ENCODE measurements at places on chromosomes 6 and 20. TPM values are rescaled to one million over a fixed set of nuclear protein-coding genes. Genes with fewer than 3 reads are reported as not detected.

DNA sequence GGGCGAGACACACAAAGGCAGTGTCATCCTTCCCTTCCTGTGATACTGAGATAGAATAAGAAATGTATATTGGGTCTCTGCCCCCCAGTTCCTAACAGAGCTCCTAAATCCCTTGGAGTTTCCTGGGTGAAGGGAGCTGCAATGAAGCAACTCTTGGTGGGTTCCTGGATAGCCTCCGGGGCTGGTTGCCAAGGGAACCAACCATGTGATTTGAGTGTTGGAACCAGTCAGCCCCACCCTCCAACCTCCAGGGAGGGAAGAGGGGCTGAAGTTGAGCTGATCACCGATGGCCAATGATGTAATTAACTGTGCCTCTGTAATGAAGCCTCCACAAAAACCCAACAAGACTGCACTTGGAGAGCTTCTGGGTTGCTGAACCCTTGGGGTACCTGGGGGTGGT lies 116.6 kb downstream of the SLC22A3 start:
- no peak for DNase-seq

DNA sequence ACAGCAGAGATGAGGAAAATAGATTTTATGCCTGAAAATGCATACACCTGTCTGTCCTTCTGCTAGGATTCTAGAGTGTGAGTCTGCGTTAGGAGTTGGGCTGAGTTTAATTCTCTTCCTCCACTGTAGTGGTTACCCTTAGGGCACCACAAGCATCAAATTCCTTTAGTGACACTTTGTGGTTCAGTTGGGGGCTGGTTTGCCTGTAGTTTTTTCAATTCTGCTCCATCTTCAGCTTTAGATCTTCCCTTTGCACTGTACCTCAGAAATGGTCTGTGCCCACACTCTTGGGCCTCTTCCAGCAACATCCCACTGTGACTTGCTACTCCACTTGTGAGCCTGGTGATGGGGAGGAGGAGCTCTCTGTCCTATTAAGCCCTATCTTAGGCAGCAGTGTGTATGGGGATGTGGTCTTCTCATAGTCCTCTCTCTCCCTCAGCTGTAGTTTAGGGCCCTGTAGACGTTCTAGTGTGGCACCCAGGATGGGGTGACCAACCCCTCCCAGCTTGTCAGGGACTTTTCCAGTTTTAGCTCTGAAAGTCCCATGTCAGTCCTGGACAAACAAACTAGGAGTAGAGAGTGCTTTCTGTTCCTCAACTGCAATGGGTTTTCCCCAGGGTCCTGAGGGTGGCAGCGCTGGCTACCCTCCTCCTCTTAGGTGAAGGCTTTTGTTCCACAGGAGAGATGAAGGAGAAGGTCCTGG lies 19.7 kb upstream of the OGFRL1 start:
- DNase-seq, result no peak

DNA sequence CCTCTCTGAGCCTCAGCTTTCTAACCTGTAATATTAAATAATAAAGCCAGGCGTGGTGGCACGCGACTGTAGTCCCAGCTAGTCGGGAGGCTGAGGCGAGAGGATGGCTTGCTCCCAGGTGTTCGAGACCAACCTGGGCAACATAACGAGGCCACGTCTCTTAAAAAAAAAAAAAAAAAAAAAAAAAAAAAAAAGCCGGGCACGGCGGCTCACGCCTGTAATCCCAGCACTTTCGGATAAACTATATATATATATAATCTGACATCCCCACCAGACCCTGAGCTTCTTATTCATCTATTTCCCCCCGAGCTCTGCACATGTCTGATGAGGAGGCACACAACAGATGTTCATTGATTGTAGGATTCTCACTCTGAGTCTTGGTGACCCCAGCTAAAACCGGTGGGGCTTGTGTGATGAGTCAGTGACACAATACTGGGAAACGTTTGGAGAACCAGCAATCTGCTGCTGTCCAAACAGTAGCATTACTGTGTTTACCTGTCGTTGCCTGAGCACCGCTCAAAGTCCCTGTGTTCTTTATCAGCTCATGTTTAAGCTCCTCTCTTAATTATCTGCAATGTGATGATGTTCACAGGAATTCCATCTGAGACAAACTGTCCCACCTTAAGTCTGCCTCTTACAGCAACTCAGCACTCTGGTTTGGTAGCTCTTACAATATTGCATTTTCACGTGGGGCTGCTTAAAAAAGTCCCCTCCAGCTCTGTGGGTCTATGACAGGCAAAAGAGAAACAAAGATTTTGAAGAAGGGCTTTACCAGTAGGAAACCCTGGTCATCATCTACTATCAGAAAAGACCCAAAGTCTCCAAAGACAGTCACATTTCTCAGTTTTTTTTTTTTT lies 1.0 kb upstream of the SPATA2 start:
- DNase-seq, result peak; percentile 68

DNA sequence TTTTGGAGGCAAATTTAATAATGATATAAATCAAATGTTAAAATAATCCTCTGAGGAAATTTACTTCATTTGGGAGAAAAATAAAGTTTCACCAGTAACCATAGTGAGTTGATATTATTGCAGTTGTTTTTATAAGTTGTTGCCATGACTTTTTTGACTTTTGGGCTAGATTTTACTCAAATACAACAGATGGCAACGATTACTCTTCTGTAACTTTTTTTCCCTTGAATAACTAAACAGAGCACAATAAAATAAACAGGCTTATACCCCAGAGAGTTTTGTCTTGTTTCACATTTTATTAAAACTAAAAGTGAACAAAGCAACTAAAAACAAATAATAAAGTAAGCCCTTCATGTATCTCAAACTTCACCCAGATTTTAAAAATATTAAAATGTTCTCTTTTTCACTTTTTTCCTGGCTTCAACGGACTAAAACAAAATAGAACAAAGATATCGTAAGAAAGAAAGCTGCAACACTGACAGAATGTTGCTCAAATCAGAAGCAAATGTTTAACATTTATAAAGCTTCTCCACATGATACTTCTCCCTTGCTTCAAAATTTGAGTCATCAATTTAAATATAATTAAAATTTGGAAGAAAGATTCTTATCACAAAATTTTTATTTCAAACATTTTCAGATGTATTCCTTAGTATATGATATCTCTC lies 42.5 kb upstream of the BMP5 start:
- DNase-seq, result no peak

DNA sequence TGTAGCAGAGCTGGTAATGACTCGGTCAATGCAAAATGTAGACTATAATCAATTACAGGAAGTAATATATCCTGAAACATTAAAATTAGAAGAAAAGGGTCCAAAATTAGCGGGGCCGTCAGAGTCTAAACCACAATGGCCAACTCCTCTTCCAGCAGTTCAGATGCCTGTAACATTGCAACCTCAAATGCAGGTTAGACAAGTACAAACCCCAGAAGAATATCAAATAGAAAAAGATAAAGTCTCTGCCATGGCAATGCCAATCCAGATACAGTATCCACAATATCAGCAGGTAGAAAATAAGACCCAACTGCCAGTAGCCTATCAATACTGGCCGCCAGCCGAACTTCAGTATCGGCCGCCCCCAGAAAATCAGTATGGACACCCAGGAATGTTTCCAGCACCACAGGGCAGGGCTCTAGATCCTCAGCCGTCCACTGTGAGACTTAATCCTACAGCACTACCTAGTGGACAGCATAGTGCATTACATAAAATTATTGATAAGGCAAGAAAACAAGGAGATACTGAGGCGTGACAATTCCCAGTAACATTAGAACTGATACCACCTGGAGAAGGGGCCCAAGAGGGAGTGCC lies 158.4 kb downstream of the GPX5 start:
- DNase-seq, result peak; percentile 63

GRCh38 chr20:13180986-13181889 lies 39.8 kb upstream of the ISM1 start:
- DNase-seq, result no peak

GRCh38 chr6:93423542-93423941 lies 4.2 kb upstream of the EPHA7 start:
- peak; percentile 79 for DNase-seq

DNA sequence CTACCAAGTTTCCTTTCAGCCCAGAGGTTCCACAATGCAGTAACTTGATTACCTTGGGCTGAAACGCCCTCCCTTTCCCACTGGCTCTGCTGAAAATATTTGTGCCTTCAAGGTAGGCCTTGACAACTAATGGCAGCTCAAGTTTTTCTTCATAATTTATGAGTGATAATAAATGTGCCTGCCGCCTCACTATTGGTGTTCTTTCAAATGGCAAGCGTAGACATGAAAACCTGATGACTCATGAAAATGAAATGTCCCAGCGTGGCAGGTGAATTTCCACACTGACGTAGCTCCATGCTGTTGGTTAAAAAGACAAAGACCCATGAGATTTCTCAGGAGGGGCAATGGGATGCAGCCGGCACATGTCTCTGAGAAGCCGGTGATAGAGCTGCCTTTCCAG lies 107.2 kb upstream of the GGTLC1 start:
- DNase-seq, result no peak

The MEP1A gene
- not detected for total RNA-seq

- DNase-seq, result peak; percentile 27
Measured at GRCh38 chr6:3316331-3316730, 57.6 kb downstream of the PSMG4 start.
